ENCODE measurements at places on chromosomes 2 and 18. TPM values are rescaled to one million over a fixed set of nuclear protein-coding genes. Genes with fewer than 3 reads are reported as not detected.

The CTLA4 gene
- 0.52 TPM for total RNA-seq

The OTX1 gene
- 1.8 TPM for total RNA-seq

The OR6B2 gene
- not detected for total RNA-seq

The DCC gene
- not detected for total RNA-seq

The DAW1 gene
- not detected for total RNA-seq

The UPP2 gene
- total RNA-seq = not detected

The SP100 gene
- total RNA-seq = 38.5 TPM

The TUBA3E gene
- total RNA-seq = not detected

The KRTCAP3 gene
- 26.0 TPM for total RNA-seq

The RGPD3 gene
- total RNA-seq = 0.04 TPM

The IL18RAP gene
- 0.64 TPM for total RNA-seq

Data from esophagus mucosa (tissue), 1 donor.